ENCODE measurements at places on chromosomes 16 and 17. TPM values are rescaled to one million over a fixed set of nuclear protein-coding genes. Genes with fewer than 3 reads are reported as not detected.

GRCh38 chr16:5736209-5736930 lies 638.8 kb upstream of the EEF2KMT start:
- peak overlapping the region; percentile 86 for H3K27ac ChIP-seq
- H3K4me1 ChIP-seq = peaks cover 5% of the 10 kb centered on the region
- peaks cover 2% of the 10 kb centered on the region for H3K27me3 ChIP-seq
- no peak for DNase-seq
- no peak overlapping the region for H3K4me3 ChIP-seq

GRCh38 chr17:43597624-43598356 lies 51.6 kb upstream of the ETV4 start:
- H3K36me3 ChIP-seq = no peaks in the 10 kb centered on the region
- H3K27me3 ChIP-seq = peaks cover 3% of the 10 kb centered on the region
- no peak overlapping the region for H3K4me3 ChIP-seq
- no peak overlapping the region for H3K27ac ChIP-seq

GRCh38 chr17:48259694-48260291 lies 152.2 kb downstream of the SNX11 start:
- peaks cover 8% of the 10 kb centered on the region for H3K4me1 ChIP-seq
- no peak overlapping the region for H3K4me3 ChIP-seq
- no peaks in the 10 kb centered on the region for H3K36me3 ChIP-seq
- H3K27me3 ChIP-seq = no peaks in the 10 kb centered on the region
- no peak overlapping the region for H3K27ac ChIP-seq

The HEATR9 gene
- total RNA-seq = not detected

DNA sequence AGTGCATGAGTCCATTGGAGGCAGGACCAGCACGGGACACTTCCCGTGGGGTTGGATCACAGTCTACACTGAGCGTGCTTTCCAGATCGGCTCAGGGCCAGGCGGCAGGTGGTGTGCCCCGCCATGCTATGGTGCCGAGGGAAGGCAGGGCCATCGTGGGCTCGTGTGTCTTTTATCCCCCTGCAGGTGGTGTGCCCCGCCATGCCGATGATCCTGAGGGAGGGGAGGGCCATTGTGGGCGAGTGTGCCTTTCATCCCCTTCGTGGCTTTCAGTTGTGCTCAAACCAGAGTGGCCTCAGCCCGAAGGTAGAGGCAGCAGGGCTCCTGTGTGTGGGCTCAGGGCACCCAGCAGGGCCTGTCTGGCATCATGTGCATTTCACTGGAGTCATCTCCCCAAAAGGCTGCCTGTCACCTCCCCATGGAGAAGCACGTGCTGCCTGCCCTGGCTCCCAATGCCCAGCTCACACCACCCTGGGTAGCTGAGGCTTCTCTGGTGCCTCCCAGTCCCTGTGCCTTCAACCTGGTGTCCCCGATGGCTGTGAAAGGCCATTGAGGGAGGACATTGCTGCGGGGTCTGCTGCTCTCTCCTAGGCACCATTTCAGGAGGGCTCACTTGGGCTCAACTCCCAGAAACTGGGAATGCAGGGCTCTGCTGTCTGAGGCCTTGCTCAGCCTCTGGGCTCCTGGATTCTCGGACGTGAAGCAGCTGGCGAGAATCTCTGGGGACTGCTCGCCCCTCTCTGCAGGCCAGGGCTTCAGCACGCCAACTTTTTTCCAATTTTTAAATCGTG lies 207.6 kb downstream of the NPIPB11 start:
- peaks cover 7% of the 10 kb centered on the region for H3K4me1 ChIP-seq
- no peak overlapping the region for H3K27ac ChIP-seq
- DNase-seq = no peak
- peaks cover 2% of the 10 kb centered on the region for H3K27me3 ChIP-seq
- H3K36me3 ChIP-seq = no peaks in the 10 kb centered on the region

DNA sequence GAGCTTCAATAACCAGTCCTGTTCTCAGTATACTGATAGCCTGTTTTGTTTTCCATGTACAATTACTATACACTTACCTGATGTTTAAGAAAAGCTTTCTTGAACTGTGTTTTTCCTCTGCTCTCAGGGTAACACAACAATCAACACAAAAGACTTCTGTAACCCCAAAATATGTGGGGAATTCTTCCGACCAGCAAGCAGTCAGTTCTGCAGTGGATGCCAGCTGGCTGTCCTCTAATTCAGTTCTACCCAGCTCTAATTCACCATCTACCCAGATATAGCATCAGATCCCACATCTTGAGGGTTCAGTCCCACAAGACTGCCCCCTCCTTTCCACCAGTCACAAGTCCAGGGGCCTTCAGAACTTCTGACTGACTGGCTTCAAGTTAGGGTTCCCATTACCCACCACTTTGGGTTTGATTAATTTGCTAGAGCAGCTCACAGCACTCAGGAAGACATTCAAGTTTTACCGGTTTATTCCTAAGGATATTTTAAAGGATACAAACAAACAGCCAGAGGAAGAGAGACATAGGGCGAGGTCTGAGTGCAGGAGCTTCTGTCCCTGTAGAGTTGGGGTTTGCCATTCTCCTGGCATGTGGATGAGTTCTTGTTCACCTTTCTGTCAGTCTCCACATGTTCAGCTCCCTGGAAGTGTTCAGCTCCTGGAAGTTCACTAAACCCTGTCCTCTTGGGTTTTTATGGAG lies 178.2 kb downstream of the CHD9 start:
- no peaks in the 10 kb centered on the region for H3K4me1 ChIP-seq
- no peaks in the 10 kb centered on the region for H3K27me3 ChIP-seq
- no peak overlapping the region for H3K27ac ChIP-seq
- no peak for DNase-seq

The TSPAN10 gene
- total RNA-seq = not detected

- peaks cover 52% of the 10 kb centered on the region for H3K4me1 ChIP-seq
- H3K27ac ChIP-seq = peak overlapping the region; percentile 68
- no peaks in the 10 kb centered on the region for H3K36me3 ChIP-seq
- H3K4me3 ChIP-seq = peak overlapping the region; percentile 20
Observed at GRCh38 chr17:27529230-27529796, 73.1 kb downstream of the KSR1 start.

DNA sequence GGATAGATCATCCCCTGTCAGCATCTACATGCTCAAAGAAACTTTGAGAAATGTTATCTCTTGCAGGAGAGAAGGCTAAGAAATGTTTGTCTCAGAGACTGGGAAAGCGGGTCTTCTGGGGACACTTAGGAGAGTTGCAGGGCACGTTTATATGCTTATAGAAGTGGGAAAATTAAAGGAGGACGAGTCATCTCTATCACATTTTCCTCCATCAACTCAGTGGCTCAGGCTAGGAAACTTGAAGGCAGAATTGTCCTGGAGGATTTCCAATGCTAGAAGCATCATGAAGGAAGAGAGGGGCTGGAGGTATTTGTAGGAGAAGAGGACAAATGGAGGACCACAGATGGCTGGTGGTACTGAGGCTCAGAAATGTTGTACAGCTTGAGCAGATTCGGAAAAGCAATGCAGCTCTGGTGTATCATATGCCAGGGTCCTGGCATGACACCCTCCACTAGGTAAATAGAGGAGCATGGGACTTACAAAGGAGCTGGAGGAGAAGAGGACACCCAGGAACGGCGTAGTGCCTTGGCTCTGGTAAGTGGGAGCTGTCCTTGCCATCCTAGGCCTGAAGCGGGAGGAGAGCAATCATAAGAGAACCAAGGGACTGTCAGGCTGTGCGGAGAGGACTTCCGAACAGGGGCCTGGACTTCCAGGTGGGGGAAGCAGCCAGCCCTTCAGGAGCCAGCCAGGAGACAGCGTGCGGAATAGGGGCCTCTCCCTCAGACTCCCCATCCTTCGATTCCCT lies 4.5 kb upstream of the HS3ST3B1 start:
- peak overlapping the region; percentile 60 for H3K4me3 ChIP-seq
- H3K27me3 ChIP-seq = peaks cover 39% of the 10 kb centered on the region
- H3K4me1 ChIP-seq = peaks cover 11% of the 10 kb centered on the region
- no peak overlapping the region for H3K27ac ChIP-seq
- H3K36me3 ChIP-seq = peaks cover 16% of the 10 kb centered on the region

The HAS3 gene
- total RNA-seq = 0.42 TPM

The CCL7 gene
- not detected for total RNA-seq

- peak within 1 kb of the TSS; percentile 80 for H3K27ac ChIP-seq
- H3K4me3 ChIP-seq = peak within 1 kb of the TSS; percentile 85
- no peaks in the 10 kb centered on the region for H3K36me3 ChIP-seq
- DNase-seq = peak; percentile 98
Observed at GRCh38 chr16:30091474-30092372, at the start of gene TBX6. Gene TBX6, minus strand, starts transcription at chr16:30091924. Its CDS starts 731 bp downstream, at chr16:30091193.

- peaks cover 39% of the 10 kb centered on the region for H3K4me1 ChIP-seq
- H3K36me3 ChIP-seq = no peaks in the 10 kb centered on the region
- H3K27ac ChIP-seq = peak overlapping the region; percentile 86
- H3K27me3 ChIP-seq = no peaks in the 10 kb centered on the region
Observed at GRCh38 chr16:85040685-85041084, 13.1 kb downstream of the KIAA0513 start.

GRCh38 chr16:71491054-71491453 lies 1.9 kb upstream of the ZNF19 start:
- no peak overlapping the region for H3K4me3 ChIP-seq
- H3K4me1 ChIP-seq = no peaks in the 10 kb centered on the region
- DNase-seq = no peak
- no peaks in the 10 kb centered on the region for H3K36me3 ChIP-seq
- no peak overlapping the region for H3K27ac ChIP-seq

The CACNG5 gene
- total RNA-seq = 45.1 TPM

The ABI3 gene
- total RNA-seq = not detected

DNA sequence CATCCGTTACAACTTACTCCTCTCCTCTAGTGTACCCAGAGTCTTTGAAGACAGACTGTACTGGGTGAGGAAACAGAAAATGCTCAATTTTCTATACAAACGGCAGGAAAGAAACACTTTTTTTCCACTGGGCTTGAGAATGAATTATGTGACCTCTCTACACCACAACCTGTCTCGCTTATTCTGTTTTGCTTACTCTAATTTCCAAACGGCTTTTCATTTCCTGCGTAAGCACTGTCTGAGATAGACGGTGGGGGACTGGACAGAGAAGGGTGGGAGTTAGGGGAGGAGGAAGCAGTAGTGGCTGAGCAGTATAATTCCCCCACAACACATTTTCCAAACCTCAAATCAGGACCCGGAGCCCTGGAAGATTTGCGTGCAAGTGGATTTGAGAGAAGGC lies 191.4 kb upstream of the SDK2 start:
- H3K4me3 ChIP-seq = no peak overlapping the region
- DNase-seq = no peak
- no peaks in the 10 kb centered on the region for H3K4me1 ChIP-seq
- peaks cover 17% of the 10 kb centered on the region for H3K36me3 ChIP-seq

The KRTAP29-1 gene
- not detected for total RNA-seq

The DGKE gene
- total RNA-seq = 2.8 TPM

GRCh38 chr16:87359121-87359520 lies 24.5 kb downstream of the FBXO31 start:
- peaks cover 8% of the 10 kb centered on the region for H3K36me3 ChIP-seq
- H3K27me3 ChIP-seq = peaks cover 3% of the 10 kb centered on the region
- H3K27ac ChIP-seq = no peak overlapping the region
- no peak for DNase-seq

- no peak for DNase-seq
- H3K4me1 ChIP-seq = peaks cover 9% of the 10 kb centered on the region
- no peaks in the 10 kb centered on the region for H3K27me3 ChIP-seq
Observed at GRCh38 chr16:50801036-50801435, 59.1 kb downstream of the CYLD start.

The IL34 gene
- total RNA-seq = 0.42 TPM

DNA sequence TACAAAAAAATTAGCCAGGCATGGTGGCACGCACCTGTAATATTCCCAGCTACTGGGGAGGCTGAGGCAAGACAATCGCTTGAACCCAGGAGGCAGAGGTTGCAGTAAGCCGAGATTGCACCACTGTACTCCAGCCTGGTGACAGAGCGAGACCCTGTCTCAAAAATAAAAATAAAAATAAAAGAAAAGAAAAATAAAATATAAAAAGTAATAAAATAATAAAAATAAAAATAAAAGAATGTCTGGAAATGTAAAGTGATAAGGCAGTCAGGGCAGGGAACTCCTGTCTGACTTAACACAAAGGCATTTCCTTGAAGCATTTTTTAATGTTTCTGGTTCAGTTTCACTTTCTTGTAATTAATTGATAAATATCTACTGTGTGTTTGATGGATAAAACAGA lies 34.7 kb upstream of the DNAJA2 start:
- no peaks in the 10 kb centered on the region for H3K36me3 ChIP-seq
- no peaks in the 10 kb centered on the region for H3K4me1 ChIP-seq
- no peaks in the 10 kb centered on the region for H3K27me3 ChIP-seq
- DNase-seq = no peak
- no peak overlapping the region for H3K27ac ChIP-seq
- H3K4me3 ChIP-seq = no peak overlapping the region

GRCh38 chr16:1181404-1182315 lies 28.8 kb downstream of the CACNA1H start:
- no peaks in the 10 kb centered on the region for H3K36me3 ChIP-seq
- peak; percentile 59 for DNase-seq

DNA sequence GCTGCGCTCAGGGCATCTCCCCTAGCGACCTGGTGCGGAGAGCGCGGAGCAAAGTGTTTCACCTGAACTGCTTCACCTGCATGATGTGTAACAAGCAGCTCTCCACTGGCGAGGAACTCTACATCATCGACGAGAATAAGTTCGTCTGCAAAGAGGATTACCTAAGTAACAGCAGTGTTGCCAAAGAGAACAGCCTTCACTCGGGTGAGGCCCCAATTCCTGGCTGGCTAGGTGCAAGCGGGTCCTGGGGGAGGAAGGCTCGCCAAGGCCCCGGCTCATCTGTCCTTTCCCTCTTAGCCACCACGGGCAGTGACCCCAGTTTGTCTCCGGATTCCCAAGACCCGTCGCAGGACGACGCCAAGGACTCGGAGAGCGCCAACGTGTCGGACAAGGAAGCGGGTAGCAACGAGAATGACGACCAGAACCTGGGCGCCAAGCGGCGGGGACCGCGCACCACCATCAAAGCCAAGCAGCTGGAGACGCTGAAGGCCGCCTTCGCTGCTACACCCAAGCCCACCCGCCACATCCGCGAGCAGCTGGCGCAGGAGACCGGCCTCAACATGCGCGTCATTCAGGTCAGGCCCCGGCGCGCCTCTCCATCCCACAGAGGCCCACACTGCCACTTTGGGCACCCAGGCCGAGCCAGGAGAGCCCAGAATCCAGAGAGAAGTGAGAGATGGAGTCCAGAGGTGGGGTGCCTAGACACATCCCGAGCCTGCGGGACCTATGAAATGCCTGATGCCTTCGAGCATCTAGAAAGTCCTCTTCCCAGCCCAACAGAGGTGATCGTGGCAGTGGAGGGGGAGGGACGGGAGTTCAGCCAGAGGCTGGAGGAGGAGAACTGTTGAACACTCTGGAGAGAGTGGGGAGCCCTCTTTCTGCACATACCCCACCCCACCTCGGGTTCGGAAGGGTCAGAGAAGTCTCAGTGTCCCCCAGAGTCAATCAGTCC lies 3.3 kb downstream of the LHX1 start:
- H3K4me3 ChIP-seq = peak overlapping the region; percentile 25
- no peak overlapping the region for H3K27ac ChIP-seq
- H3K36me3 ChIP-seq = no peaks in the 10 kb centered on the region
- peak; percentile 35 for DNase-seq

The MT1H gene
- total RNA-seq = not detected

The PRSS22 gene
- not detected for total RNA-seq

DNA sequence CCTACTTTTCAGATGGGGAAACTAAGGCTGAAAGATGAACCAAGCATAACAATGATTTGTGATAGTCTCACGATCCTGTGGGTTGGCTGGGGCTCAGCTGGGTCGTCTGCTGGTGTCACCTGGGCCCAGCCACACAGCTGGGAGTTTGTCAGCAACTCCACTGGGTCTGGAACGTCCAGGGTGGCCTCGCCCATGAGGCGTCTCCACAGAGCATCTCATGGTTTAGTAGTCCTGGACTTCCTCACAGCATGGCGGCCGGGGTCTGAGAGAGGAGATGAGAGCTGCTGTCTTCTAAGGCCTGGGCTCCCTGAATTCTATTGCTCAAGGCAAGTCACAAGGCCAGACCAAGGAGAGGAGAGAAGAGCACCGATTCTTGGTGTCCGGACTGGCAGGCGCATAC lies 24.1 kb upstream of the WFDC1 start:
- H3K4me3 ChIP-seq = peak overlapping the region; percentile 36
- peak overlapping the region; percentile 46 for H3K27ac ChIP-seq
- no peak for DNase-seq
- H3K27me3 ChIP-seq = peaks cover 3% of the 10 kb centered on the region
- peaks cover 4% of the 10 kb centered on the region for H3K4me1 ChIP-seq

The KRT33B gene
- total RNA-seq = 0.61 TPM

All from glutamatergic neuron (in vitro differentiated cells).